ENCODE measurements at places on chromosomes 3 and 15.
A peak's percentile ranks its signal among the peaks of the same experiment; 100 is the strongest.

DNA sequence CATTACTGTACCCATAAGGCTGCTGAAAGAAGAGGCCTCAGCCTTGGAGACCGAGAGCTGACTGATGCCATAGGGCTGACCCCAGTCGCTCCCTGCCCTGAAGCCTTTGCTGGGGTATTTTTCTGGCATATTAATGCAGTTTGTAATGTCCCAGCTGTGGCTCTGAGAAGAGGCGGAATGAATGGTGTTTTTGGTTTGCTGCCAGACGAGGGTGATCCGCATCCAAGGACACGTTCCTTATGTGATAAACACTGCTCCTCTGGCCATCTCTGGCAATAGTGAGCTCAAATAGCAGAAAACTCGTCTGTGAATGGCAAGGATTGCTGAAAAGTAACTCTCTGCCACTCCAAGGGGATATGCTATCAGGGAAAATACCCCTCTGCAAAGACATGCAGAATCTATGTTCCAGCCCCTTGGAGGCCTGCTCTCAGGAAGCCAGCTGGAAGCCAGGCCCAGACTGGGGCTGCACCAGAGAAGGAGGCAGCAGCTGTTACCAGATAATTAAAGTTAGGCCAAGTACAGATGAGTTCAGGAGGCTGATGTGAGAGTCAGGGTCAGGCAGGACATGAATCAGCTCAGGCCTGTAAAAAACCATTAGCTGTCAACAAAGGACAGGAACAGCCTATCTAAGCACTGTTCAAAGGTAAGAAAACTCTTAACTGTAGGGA is 28.9 kb upstream of the KLHL6 start:
- peak; percentile 78 for DNase-seq

GRCh38 chr15:89399238-89400115 is 64.9 kb upstream of the POLG start:
- DNase-seq = no peak

DNA sequence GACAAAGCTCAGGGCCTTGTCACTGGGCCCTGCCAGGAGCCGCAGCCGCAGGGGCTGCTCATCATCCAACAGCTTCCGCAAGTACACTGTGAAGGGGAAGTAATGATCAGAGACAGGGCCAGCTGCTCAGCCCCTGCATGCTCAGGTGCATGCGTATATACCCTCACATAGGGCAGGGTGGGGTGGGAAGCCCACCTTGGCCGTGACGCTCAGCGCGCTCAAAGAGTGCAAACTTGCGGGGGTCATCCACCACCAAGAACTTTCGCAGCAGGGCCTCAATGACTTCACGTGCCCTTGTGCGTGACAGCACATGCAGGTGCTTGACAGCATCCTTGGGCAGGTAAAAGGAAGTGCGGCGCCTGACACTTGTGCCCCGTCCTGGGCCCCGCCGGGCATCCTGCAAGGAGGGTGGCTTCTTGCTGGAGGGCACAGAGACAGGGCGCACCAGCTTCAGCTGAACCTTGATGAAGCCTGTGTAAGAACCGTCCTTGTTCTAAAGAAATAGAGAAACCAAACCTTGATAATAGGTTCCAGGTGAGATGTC is 3.4 kb upstream of the TUSC2 start:
- no peak for DNase-seq

DNA sequence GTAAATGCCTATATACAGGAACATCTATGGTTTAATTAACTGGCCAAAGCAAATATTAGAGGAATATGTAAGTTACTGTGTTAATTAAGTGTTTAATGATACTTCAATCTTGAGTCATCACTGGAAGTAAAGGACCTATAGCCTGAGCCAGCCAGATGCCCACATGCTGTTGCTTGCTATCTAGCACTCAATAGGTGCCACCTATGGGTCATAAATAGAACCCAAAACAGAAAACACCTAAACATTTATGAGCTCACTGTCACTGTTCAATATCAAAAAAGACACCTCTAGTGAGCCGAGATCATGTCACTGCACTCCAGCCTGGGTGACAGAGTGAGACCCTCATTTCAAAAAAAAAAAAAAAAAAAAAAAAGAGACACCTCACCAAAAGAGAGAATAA is 48.4 kb upstream of the IP6K2 start:
- DNase-seq = no peak

- no peak for DNase-seq
Measured at GRCh38 chr3:38210141-38210757, 44.9 kb downstream of the OXSR1 start.

GRCh38 chr15:77870195-77871065 is 207.1 kb downstream of the TBC1D2B start:
- DNase-seq = peak; percentile 64

GRCh38 chr3:118080889-118081288 is 953.8 kb downstream of the IGSF11 start:
- DNase-seq = no peak

DNA sequence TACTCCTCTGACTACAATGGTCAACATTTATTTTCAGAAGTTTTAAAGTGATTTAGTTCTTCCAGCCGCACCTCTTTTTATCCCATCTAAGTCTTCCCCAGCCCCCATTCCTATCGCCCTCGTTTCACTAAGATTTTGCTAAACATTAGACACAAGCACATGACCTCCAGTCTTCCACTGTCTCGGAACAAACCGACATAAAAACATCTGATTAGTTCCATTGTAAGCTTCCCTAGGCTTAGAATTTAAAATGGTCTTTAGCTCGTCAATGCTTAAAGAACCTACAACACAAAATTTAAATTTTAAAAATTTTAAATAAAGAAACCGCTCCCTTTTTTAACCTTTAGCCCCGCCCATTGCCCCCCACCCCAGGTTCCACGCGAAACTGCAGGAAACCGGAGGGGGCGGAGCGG is 284 bp upstream of the TSC22D2 start:
- peak; percentile 72 for DNase-seq

- DNase-seq = no peak
Measured at GRCh38 chr3:123798550-123798949, 85.6 kb downstream of the MYLK start.

- DNase-seq = peak; percentile 7
Measured at GRCh38 chr3:55030938-55031337, 103.1 kb upstream of the LRTM1 start.

- no peak for DNase-seq
Measured at GRCh38 chr15:80572337-80572736, 122.8 kb upstream of the ABHD17C start.

DNA sequence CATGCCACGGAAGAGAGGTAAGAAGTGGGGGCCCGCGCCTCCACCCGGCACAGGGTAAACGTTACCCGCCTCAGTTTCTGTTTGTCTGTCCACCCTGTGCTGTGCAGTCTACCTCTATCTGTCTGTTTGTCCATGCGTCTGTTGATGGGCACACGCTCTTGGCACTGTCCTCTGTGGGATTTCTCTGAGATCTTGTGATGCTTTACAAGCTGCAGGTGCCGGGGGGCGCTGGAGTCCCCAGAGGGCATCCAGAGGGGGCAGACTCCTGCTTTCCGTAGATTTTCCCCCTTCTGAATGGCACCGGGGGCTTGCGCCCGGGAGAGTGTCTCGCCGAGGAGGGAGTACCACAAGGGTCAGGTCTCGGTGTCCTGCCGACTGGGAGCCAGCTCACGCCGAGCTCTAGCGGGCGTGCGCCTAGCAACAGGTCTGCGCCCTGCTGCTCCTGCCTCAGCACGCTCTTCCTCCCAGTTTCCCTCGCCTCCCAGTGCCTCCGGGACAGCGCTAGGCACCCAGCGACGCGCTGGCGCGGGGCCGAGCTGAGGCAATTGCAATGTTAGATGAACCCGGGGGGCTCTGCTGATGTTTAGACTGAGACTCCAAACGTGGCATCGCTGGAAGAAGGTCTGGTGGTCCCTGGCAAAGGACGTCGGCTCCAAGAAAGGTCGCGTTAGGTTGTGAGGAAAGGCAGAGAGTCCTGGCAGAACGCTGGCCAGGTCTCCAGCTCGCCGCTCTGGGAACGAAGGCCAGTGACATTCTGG is 667 bp downstream of the CEMIP start:
- DNase-seq = peak; percentile 56

DNA sequence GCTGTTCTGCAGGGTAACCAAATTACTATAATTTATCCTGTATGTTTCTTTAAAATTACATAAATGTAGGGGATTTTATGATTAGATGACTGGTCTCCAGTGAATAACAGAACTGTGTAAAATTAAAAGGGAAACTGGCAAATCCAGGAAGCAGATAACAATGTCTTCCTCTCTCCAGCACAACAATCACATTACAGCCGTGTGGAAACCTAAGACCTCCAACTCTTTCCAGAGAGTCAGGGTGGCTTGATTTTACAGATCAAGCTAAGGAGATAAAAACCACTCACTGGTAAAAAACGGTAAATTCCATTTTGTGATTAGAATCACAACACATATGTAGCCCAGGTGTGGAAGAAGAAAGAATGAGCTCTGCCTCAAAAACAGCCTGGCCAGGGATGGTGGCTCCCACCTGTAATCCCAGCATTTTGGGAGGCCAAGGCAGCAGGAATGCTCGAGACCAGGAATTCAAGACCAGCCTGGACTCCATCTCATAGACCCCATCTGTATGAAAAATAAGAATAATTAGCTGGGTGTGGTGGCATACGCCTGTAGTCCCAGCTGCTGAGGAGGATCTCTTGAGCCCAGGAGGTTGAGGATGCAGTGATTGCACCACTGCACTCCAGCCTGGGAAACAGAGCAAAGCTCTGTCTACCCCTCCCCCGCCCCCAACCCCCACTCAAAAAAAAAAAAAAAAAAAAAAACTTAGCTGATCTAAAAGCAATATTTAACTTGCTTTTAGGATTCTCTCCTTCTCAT is 29.0 kb downstream of the IL17RD start:
- DNase-seq = no peak

GRCh38 chr15:98860281-98861041 is 147.1 kb downstream of the PGPEP1L start:
- DNase-seq = peak; percentile 46

- DNase-seq = peak; percentile 7
Measured at GRCh38 chr3:174170248-174170647, 688.9 kb upstream of the NAALADL2 start.

- DNase-seq = no peak
Measured at GRCh38 chr15:96497951-96498350, 167.5 kb downstream of the NR2F2 start.

- no peak for DNase-seq
Measured at GRCh38 chr15:76116138-76116885, 56.5 kb downstream of the TMEM266 start.

DNA sequence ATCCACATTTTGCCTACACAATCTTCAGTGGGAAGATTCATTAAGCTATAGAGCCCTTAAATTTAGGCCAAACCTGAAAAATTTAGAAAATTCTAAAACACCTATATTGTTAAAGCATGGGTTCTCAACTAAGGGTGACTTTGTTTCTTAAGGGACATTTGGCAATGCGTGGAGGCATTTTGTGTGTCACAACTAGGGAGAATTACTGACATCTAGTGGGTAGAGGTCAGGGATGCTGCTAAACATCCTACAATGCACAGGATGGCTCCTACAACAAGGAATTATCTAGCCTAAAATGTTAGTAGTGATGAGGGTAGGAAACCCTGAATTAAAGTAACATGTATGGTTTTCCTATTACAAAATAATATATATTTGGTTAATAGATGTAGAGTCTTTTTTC is 55.8 kb downstream of the TBC1D5 start:
- DNase-seq = peak; percentile 7

- peak; percentile 95 for DNase-seq
Measured at GRCh38 chr3:144590854-144591253, 619.2 kb downstream of the DIPK2A start.

DNA sequence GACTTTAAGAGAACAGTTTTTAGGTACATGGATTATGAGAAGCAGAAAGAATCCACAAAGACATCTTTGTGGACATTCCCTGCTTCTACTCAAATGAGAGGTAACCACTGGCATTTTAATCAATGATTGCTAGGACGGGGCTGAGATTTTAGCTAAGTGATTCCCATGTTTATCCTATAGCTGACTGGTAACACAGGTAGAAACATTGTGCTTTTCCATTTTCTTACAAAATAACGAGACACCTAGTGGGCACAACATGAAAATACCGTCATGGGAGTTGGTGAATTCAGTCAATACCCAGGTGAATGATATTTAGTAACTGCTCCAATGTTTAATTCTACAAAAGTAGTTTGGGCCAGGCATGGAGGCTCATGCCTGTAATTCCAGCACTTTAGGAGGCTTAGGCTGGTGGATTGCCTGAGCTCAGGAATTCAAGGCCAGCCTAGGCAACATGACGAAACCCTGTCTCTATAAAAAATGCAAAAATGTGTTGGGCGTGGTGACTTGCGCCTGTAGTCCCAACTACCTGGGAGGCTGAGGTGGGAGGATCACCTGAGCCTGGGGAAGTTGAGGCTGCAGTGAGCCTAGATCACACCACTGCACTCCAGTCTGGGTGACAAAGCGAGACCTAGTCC is 37.2 kb upstream of the DENND4A start:
- peak; percentile 29 for DNase-seq

DNA sequence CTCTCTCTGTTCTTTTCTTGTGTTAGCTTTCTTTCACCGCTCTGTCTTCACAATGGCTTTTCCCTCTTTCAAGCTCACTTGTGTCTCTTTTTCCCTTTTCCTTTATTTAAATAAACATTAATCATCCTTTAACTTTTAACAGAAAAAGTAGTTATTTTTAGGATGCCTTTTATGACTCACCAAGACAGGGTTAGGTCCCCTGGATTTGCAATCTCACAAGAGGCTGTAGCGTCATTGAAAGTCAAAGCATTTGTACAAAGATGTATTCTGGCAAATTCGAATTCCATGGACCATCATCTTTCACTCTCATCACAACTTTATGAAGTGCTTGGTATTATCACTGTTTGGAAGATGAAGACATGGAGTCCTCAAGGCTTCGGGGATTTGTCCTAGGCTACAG is 34.8 kb upstream of the MCTP2 start:
- no peak for DNase-seq

DNA sequence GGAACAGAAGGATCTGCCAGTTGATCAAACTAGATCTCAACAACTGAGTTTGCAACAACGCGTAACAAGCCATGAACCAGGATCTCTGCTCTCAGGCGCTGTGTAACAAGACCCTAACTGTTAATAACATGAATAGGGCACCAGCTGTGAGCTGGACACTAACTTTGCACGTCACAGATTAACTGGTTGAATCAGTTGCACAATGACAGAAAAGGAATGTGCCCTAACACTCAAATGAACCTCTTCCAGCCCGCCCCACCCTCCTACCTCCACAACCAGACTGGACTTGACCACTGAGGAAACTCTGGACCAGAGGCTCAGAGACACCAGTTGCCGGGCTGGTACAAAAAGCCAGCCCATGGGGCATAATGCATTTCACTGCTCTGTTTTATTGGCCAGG is 34.3 kb downstream of the MCF2L2 start:
- peak; percentile 13 for DNase-seq

GRCh38 chr3:153944084-153944483 is 177.1 kb upstream of the ARHGEF26 start:
- no peak for DNase-seq

GRCh38 chr3:119796368-119796767 is 14.5 kb downstream of the NR1I2 start:
- no peak for DNase-seq

- DNase-seq = no peak
Measured at GRCh38 chr3:49674497-49674983, 389 bp downstream of the APEH start.

DNA sequence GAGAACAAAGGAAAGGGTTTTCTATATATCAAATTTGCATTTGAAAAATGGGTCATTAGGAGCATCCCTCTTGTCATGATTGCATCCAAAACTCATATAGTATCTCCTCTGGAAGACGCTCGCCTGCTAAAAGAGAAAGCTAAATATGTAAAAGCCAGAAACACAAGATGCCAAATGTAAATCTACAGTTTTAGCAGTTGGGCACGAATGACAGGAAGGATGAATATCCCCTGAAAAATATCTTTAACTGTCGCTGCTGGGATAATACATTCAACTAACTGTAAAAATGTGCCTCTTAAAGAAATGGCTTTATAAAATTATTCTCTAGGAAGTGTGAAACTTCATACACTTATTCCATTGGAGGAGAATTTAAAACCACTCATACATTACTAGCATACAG is 101.7 kb downstream of the DCLK3 start:
- no peak for DNase-seq

Data from iris pigment epithelial cell (primary cell).